NAMALWA (cell line): ENCODE measurements at places on chromosomes 2 and 18.

DNA sequence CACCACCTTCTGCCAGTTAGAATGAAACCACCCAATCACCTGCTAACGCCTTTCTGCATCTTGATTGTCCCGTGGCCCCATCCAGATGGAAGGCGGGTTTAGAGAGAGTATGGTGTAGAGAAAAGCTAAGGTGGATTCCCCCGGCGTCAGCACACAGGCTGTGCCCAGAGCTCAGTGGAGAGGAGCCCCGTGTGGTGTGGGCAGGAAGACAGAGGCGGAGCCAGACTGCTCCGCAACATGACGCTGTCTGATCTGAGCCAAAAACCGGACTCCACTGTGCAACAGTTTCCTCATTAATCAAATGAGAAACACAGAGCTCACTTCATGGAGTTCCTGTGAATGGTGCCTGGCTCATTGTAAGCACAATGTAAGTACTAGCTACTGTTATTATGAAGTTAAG, 448.1 kb upstream of the SMIM21 start:
- no peak for DNase-seq

GRCh38 chr2:134202371-134202770, 51.5 kb upstream of the MGAT5 start:
- DNase-seq = no peak

GRCh38 chr2:97708608-97709007, 4.8 kb upstream of the ZAP70 start:
- DNase-seq = no peak

DNA sequence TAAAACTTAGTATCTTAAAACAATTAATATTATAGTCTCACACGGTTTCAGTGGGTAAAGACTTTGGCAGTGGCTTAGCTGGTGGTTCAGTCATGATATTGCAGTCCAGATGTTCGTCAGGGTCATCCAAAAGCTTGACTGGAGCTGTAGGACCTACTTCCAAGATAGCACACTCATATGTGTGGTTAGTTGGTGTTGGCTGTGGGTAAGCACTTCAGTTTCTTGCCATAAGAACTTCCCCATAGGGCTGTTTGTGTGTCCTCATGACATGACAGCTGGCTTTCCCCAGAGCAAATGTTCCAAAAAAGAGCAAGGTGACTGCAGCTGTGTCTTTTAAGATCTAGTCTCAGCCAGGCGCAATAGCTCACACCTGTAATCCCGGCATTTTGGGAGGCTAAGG, 48.5 kb upstream of the EPC2 start:
- no peak for DNase-seq

GRCh38 chr18:59514203-59514602, 155.1 kb upstream of the LMAN1 start:
- DNase-seq = no peak

GRCh38 chr2:48589170-48589767, 28.4 kb upstream of the GTF2A1L start:
- peak; percentile 36 for DNase-seq

GRCh38 chr18:75854174-75854573, 426.7 kb upstream of the SMIM21 start:
- DNase-seq = peak; percentile 63

DNA sequence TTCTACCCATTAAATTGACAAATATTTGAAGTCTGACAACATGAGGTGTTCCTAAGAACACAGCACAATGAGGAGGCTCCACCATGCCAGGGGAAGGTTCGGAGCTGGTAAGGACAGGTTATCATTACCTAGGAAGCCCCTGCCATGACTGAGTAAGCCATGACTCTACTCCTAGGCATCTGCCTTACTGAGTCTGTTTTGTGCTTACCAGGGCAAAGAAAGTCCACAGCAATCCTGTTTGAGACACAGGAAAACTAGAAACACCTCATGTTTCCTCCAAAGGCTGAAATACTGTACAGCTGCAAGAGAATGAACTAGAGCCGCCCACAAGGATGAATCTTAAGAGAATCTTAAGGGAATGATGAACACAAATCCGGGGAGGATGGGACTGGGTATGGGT, 11.6 kb downstream of the TGFBRAP1 start:
- DNase-seq = no peak

GRCh38 chr18:11274144-11274794, 124.9 kb upstream of the PIEZO2 start:
- no peak for DNase-seq

- no peak for DNase-seq
Observed at GRCh38 chr18:54239601-54240000, 15.1 kb upstream of the MBD2 start.

DNA sequence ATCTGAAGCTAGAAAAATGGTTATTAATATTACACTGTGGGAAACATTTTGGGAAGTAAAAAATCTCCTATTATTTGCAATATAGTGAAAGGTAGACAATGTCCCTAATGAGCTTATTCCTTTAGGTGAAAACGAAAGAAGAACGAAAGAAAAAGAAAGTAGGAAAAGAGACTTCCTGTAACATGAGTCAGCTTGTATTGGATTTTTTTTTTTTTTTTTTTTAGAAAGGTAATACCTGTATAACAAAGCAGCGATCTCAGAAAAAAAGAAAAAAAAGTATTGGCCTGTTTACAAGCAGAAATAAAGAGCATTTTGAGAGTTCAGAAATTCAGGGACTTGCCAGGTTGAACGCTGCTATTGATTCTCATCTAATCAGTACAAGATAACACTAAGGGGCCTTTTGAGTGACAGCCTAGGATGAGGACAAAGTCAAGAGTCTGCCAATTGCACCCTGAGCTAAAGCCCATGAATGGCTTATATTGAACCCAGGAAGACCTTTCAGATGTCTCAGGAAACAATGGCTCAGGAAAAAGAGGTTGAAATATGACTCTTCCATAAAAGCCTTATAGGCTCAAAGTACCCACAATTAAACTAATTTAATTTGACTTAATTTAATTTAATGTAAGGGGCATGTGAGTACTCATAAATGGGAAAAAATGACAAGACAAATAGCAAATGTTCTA, 615.6 kb upstream of the CDH2 start:
- no peak for DNase-seq

- no peak for DNase-seq
Observed at GRCh38 chr2:138718405-138718804, 61.8 kb downstream of the NXPH2 start.

DNA sequence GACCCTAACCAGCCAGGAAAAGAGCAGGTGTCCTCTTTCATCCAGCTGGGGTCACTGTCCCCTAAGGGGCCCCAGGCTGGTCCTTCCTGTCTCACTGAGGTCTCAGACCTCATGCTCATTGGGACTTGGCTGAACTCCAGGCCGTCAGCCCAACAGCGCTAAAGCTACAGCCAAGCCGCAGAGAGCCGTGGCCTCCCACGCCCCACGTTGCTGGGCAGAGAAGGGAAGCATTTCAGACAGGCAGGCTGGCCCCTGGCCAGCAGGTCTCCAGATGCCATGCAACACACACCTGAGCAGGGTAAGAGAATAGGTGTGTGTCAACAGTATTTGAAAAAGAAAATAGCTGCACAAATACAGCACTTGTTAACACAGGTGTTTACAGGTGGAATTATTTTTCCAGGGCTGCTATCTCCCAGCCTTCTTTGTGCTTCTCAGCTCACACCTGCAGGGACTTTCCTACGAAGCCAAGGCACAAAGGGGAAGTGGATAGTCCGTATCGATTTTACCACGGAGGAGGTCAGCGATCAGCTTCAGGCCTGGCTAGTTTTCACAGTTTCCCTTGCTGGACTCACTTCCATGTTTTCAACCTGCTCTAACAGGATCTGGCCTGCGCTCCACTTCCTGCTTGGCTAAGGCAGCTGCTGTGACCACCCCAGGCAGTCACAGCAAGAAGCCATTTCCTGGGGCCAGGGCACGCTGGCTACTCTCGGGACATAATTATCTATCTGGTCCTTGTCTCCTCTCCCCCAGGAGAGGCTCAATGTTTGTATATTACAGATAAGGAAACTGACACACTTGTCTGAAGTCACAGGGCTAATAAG, 156.1 kb upstream of the ID2 start:
- peak; percentile 64 for DNase-seq

GRCh38 chr2:158473719-158474392, 17.1 kb downstream of the PKP4 start:
- peak; percentile 19 for DNase-seq

DNA sequence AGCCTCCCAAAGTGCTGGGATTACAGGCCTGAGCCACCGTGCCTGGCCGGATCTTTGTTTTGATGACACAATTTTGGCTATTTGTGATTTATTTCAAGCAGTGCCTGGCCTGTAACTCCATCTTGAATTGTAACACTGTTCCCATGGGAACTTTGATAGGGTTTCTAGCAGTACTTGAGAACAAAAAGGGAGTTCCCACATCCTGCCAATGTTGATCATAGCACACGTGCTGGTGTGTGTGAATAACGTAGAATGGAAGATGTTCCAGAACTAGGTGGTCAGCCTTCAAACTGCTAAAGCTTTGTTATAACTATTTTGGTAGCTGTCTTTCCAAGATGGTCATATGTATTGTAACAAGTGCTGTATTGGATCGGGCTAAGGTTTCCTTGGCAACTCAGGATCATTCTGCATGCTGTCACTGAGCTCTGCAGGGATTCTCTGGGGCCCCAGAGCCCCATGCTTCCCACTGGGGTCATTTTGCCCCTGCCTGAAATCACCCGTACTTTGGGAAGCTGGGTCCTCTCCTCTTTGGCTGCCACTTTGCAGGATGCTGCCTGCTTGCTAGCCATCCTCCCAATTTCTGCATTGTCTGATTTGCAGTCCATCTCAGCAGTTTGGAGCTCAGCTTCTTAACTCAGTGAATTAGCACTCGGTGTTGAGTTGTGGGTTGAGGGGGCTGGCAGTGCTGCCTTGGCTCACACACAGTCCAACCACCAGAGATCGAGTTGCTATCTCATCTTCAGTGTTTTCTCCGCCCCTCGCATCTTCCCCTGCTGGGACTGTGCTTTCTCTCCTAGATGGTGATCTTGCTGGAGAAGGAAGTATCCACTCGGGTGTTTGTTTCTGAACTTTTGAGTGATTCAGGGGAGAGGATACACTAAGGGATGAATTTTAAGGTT, 26.8 kb downstream of the SH3RF3 start:
- DNase-seq = no peak

DNA sequence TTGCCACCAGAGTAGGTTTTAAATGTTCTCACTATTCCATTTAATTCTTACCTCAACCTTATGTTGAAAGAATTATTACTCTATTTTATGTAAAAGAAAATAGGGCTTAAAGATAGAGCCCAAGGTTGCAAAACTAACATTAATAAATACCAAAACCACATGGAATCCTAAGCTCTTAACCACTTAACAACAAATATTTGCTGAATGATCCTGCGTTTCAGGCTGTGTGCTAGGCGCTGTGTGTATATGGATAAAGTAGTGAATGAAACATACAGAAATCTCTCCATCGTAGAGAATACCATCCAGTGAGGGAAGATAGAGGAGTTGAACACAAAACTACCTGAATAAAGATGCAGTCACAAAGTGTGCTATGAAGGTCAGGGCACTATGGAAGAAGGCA, 485.1 kb downstream of the THSD7B start:
- no peak for DNase-seq

DNA sequence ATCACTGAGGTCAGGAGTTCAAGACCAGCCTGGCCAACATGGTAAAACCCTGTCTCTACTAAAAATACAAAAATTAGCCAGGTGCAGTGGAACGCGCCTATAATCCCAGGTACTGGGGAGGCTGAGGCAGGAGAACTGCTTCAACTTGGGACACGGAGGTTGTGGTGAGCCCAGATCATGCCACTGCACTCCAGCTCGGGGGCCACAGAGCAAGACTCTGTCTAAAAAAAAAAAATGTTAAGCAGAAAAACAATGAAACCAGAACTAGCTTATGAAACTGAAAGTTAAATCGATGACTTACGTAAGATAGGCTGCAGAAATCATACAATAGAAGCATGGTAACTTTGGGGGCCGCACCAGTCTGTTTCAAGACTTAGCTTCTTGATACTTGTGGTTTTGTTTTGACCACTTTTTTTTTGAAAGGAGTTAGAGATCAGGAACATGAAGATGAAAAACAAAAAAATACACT, 6.2 kb upstream of the GPR155 start:
- peak; percentile 64 for DNase-seq

- DNase-seq = no peak
Observed at GRCh38 chr2:210536973-210537650, 19.3 kb upstream of the CPS1 start.

DNA sequence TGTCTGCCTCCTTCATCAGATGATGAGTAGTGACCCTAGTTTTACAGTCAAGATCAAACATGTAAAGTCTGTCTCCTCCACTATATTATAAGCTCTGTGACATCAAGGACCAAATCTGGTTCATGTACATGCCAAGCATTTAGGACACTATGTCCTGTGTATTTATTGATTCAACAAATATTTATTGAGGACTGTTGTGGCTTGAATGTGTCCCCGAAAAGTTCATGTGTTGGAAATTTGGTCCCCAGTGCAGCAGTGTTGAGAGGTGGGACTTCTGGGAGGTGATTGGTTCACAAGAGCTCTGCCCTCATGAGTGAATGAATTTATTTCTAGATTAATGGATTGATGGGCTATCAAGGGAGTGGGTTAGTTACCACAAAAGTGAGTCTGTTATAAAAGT, 46.6 kb upstream of the FRZB start:
- no peak for DNase-seq

DNA sequence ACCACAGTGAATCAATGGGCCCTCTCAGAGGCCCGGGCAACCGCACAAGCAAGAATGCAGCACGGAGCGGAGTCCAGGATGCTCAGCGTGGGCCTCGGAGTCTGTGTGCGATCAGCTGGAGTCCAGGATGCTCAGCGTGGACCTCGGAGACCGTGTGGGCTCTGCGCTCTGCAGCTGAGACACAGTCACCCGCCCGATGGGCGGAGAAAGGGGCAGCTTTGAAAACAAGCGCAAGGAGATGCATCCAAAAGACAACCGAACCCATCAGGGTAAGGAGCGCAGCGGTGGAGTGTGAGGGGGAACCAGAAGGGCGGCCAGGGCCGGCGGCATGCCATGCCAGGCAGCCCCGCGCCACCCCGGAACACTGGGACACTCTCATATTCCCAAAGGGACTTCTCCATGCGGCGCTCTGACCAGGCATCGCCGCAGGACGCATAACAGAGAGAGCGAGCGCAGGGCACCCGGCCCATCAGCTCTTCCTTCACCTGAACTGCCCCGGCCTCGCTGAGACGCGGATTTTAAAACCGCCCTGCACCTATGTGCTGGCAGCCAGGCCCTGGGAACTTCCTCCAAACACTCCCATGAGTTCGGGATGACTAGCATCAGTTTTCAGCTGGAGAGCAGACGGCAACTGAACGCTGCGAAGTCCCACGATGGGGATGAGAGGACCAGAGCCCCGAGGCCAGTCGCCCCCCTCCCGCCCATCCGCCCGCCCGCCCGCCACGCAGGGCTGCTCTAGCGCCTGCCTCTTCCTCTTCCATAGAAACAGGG, 44.7 kb downstream of the MC5R start:
- no peak for DNase-seq

GRCh38 chr2:236136538-236136937, 31.6 kb downstream of the GBX2 start:
- no peak for DNase-seq
